ENCODE measurements at places on chromosomes 1 and 21.
A peak's percentile ranks its signal among the peaks of the same experiment; 100 is the strongest.

- no peak for DNase-seq
Measured at GRCh38 chr1:64194168-64195080, 9.0 kb upstream of the UBE2U start.

DNA sequence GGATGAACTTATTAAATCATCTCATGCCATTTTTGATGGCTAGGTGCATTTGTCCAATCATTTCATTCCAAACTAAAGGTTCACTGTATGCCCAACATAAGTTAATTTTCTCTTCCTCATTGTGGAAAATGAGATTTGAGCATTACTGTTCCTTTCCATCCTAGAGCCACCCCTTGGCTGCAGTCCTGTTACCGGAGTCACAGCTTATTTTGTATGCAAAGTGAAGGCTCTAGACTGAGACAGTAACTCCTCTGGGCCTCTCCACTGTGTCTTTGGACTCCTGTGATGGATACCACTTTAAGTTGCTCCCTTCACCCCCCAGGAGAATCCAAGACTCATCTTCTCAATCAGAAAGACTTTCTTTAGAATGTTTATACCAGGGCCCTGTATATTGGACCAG, 59.7 kb downstream of the FGGY start:
- no peak for DNase-seq

DNA sequence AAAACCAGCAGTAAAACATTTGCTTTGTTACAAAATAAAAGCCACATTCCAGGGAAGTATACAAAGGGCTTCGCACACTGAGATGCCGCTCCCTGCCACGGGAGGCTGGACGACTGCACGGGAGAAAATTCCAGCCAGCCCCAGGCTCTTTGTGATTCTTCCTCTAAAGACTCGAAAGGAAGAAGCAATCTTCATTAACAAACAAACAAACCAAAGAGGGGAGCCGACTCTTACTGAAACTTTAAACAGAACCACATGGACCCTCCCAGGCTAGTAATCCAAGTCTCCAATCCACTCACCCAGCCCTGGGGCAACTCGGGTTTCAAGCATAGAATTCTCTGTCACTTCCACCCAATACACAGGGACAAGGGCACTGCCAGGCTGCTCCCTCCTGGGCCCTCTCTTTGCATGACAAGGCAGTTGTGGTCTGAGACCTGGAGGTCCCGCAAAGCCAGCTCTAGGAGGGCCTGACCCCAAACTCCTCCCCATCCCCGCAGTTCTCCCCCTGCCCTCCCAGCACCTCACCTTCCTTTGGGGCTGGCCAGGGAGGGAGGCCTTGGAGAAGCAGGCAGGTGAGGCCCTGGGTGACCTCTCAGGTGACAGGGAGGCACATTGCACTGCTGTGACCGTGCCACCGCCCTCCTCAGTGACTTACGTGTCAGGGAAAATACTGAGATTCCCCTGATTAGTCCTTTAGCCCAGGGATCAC, 26.6 kb upstream of the COL18A1 start:
- no peak for DNase-seq

GRCh38 chr1:186491336-186491735, 30.4 kb upstream of the PDC start:
- DNase-seq: no peak

- no peak for DNase-seq
Measured at GRCh38 chr1:205294934-205295333, 26.6 kb downstream of the NUAK2 start.

DNA sequence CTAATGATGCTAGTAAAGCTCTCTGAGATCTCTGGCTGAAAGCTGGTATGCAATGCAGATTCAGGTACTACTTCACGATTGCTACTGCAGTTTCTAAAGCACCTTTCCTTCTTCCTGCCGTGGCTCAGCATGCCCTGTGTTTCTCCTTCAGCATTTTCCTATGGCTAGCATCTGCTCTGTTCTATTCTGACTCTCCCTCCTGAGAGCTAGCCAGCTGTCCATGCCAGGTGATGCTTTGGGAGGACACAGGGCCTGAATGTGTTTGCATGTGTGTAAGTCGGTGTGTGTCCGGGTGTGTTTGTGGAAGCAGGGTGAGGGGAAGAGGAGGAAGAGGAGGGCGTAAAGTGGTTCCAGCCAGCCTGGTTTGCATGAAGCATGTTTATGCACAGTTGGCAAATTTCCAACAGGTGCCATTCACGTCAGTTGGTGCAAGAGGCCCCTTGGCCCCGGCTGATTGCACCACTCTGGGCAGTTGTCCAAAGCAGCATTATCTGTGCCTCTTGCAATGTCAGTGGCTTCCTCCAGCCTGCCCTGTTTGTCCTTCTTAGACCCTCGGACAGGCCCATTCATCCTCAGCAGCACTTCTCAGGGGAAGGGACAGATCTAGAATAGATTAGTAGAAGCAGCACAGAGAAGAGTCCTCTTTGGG, 433.3 kb downstream of the DISC1 start:
- no peak for DNase-seq

- DNase-seq: no peak
Measured at GRCh38 chr1:22803833-22804232, 93.2 kb downstream of the EPHB2 start.

- peak; percentile 37 for DNase-seq
Measured at GRCh38 chr1:97920276-97920831, 480 bp downstream of the DPYD start.

DNA sequence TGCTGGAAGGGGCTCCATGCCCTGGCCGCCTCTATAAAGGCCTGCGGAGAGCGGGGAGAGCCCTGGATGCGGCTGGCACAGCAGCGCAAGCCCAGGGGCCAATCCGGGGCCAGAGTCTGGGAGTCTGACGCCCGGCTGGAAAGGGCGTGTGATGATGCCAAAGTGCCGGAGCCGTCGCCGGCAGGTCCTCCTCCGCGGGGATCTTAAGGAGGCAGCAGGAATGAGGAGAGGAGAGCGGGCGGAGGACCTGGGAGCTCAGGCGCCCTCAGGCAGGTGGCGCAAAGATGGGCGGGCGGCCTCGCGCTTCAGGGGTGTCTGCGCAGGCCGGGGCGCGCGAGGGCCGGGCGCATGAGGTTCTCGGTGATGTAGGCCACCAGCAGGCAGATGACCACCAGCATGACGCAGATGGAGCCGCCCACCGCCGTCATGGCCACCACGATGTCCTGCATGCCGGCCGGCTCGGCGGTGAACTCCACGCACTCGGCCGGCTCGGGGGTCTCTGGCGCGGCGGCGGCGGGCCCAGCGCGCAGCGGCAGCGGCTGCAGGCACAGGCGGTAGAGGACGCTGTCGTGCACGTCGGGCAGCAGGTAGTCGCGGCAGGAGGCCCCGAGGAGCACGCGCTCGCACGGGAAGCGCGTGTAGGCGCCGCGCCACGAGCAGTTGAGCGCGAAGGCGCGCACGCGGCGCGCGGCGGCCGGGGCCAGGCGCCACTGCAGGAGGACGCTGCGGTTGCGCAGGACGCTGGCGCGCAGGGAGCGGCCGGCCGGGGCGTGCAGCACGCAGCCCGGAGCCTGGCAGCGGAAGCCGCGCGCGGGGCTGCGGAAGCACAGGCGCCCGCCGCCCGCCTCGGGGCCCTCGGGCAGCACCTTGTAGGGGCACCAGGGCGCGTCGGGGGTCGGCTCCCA, 653 bp downstream of the FNDC10 start:
- no peak for DNase-seq

GRCh38 chr1:176552999-176553398, 90.0 kb downstream of the PAPPA2 start:
- DNase-seq: no peak

- DNase-seq: no peak
Measured at GRCh38 chr1:90175490-90176167, 180.7 kb downstream of the ZNF326 start.

GRCh38 chr1:237170149-237170548, 128.2 kb downstream of the RYR2 start:
- no peak for DNase-seq

DNA sequence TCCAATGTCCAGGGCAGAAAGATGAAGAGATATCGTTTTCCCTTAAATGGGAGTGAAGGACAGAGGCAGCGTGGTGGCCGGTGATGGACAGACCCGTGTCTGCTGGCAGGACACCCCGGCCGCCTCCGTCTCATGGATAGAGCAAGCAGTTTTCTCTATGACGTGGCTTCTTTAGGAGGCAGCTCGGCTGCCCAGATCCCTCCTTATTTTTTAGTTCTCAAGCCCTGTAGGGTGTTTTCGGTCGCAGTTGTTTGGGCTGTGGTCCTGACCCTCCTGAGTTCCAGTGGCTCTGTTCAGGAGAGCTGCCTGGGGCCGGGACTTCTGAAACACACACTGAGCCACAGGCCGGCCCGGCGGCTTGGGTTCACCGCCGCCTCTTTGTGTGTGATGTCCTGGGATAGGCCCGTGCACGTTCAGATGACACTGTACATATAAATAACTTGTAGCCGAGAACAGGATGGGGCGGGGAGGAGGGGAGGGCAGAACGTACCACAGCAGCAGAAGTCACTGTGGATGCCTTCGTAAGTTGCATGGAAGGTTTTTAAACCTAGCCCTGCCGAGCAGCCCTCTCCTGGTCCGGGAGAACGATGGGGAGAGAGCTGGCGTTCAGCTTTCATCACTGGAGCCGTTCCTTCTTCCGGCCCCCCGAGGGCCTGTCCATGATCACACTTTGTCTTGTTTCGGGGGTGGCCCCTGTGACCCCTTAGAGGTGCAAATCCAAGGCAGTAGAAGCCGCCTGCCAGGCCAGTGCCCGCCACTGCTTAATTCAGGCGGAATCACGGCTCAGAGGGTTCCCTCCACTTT, 65.2 kb downstream of the SIK1 start:
- DNase-seq: no peak

- DNase-seq: no peak
Measured at GRCh38 chr1:171061425-171062143, 29.1 kb upstream of the FMO3 start.

- DNase-seq: no peak
Measured at GRCh38 chr1:154603317-154603716, 4.7 kb downstream of the ADAR start.

GRCh38 chr1:183987593-183988318, 49.8 kb downstream of the COLGALT2 start:
- no peak for DNase-seq

GRCh38 chr1:39625462-39626273, 13.8 kb downstream of the HEYL start:
- no peak for DNase-seq

DNA sequence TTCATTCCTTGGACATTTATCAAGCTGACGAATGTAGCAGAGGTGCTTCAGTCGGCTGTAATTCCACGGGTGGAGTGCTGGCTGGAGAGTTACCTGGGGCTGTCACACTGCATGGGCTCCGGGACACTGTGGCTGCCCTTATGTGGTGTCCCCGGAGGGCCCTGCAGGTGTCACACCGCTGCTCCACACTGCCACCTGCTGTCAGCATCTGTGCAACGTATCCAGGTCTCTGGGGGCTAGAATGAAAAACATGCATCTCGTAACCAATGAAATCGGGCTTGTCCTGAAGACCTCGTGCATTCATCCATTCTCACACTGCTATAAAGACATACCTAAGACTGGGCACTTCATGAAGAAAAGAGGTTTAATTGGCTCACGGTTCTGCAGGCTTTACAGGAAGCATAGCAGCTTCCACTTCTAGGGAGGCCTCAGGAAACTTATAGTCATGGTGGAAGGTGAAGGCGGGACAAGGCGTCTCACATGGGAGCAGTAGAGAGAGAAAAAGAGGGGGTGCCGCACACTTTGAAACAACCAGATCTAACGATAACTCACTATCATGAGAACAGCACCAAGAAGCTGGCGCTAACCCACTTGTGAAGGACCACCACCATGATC, 46.7 kb upstream of the PCBP3 start:
- no peak for DNase-seq

- DNase-seq: no peak
Measured at GRCh38 chr1:114216431-114217173, 62.9 kb upstream of the SYT6 start.

DNA sequence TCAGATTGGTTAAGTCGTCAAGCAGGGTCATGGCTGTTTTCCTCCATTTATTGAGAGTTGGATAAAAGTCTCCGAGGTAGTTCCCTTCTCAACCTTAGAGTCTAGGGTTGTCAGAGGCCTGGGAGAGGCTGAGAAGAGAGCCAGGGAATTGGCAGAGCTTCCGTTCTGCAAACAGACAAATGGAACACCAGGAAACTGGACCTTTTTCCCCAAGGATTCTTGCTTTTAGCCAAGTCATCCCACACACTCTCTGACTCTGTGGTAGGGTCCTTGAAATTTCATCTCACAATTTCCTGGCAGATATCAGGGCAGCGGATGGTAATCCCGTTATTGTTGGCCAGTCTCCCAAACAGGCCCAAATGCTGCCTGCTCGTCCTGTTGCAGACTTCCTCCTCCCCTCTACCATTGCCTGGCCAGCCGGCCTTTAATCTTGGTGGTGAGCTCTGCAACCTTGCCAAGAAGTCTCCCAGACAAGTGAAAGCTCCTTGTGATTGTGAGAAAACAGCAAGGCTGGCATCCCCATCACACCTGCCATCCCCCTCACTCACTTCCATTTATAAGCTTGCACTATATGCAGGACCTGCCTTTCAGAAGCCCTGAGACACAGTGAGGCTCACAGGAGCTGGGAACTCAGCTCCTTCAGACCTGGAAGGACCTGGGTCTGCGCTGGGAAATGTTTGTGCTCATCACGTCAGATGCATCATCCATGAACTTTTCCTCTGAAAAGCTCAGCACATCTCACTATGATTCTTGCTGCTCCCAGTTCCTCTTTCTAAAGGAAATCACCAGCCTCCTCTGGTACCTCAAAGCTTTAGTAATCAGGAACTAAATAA, 13.7 kb upstream of the SRP9 start:
- no peak for DNase-seq

- DNase-seq: no peak
Measured at GRCh38 chr1:202684716-202685115, 25.5 kb downstream of the SYT2 start.

- DNase-seq: no peak
Measured at GRCh38 chr1:12075195-12076114, 12.4 kb downstream of the TNFRSF8 start.

- DNase-seq: no peak
Measured at GRCh38 chr1:183634429-183635065, 1.0 kb downstream of the ARPC5 start.

- no peak for DNase-seq
Measured at GRCh38 chr1:20282533-20282932, 8.1 kb upstream of the VWA5B1 start.

DNA sequence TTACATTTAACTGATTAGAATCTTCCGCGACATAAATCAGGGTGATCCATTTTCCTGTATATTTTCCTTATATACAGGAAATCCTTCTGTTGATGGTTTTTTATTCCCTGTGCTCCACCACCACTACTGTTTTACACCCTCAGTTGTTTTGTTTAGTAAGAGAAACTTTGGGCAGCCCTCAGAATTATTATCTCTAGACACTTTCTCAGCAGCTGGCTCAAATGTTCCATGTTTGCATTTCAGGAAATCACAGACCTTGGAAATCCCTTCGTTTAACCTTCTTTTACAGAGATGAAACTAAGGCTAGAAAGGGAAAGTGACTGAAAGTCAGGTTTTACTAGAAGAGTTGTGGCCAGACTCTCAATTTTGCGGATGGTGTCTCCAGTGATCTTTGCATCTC, 15.2 kb downstream of the ZNF697 start:
- no peak for DNase-seq

Measured in HS-5 (cell line).